Renal cortex interstitium (tissue), 15 donors: ENCODE measurements at places on chromosomes 1 and 21. TPM values are rescaled to one million over a fixed set of nuclear protein-coding genes. Genes with fewer than 3 reads are reported as not detected.

DNA sequence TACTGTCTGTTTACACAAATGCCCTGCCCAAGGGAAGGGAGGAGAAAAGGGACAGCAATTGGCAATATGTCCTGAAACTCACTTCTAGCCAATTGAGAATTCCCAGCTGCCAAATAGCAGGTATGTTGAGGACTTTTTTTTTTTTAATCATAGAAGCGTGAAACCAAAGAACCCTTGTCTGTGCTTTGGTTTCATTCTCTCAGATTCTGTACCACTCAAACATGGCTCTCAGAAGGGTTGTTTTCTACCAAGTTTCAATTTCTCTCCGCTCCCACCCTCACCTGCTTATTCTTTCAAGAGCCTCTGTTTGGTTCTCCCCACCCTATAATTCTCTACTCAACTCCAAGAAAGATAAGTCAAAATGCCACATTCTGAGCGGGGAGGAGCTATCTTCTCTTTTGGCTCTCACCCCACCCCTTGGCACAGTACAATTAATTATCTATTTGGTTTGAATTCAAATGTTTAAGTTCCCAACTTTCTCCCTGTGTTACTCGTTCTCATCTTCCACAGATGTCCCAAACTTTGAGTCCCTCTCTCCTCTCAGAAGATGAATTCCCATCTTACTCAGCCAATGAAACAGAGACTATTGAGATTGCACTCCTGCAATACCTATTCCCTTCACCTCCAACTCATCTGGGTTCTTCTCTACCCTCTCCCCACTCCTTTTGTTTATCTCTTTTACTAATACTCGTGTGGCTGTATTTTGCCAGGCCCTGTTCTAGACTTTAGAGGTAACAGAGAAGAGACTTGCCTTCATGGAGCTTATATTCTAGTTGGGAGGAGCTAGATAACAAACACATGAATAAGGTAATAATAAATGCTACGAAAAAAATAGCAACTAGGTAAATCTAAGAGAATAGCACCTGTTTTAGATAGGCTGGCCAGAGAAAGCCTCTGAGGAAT is 3.9 kb upstream of the TP53BP2 start:
- no peak for DNase-seq

DNA sequence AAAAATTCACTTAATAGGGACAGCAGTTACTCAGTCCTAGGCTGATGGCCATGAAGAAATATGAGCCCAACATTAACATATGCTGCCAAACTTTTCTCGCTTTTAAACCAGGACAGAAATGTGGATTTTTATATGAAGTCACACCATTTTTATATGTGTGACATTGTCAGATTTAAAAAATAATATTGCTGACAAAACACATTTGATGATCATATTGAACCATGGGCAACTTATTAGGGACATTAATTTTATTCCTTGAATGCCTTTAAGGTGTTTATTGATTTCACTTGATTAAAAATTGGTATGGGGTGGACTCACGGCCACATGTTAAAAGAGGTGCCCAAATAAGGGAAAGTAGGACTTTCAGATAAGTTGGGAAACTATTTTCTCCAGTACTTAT is 58.6 kb downstream of the RPRD2 start:
- DNase-seq = no peak

DNA sequence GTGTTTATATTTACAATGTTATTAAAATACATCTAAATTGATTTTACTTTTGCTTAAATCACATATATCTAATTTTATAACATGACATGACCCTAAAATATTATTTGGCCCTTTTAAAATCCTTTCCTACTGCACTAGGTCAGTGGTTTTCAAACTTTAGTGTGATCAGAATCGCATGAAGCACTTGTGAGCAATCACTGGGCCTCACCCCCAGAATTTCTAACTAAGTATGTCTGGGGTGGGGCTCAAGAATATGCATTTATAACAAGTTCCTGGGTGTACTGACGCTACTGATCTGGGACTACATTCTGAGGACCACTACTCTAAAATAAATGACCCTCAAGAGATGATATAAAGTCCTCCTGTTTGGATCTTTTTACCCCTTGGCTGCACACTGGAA is 8.8 kb downstream of the COL24A1 start:
- DNase-seq = no peak

GRCh38 chr1:245054105-245054504 is 100.7 kb upstream of the KIF26B start:
- no peak for DNase-seq

GRCh38 chr1:236741753-236742152 is 53.3 kb upstream of the MTR start:
- DNase-seq = no peak

DNA sequence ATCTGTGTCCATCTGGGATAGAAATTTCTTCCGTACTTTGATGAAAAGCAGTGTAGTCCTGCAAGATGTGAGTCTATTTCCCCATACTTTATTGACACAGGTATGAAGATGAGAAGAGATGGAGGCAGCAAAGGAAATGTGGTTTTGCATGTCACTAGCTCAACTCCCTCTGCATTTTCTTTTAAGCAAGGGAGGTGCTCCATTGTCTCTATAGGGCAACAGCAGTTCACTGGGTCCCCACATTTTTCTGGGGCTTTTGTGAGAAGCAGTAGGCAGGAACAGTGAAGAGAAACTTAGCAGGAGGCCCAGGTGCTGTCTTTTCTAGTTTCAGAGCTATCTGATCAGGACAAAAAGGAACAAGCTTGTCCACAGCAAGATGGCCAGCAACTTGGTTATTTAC is 37.1 kb downstream of the C21orf91 start:
- no peak for DNase-seq

DNA sequence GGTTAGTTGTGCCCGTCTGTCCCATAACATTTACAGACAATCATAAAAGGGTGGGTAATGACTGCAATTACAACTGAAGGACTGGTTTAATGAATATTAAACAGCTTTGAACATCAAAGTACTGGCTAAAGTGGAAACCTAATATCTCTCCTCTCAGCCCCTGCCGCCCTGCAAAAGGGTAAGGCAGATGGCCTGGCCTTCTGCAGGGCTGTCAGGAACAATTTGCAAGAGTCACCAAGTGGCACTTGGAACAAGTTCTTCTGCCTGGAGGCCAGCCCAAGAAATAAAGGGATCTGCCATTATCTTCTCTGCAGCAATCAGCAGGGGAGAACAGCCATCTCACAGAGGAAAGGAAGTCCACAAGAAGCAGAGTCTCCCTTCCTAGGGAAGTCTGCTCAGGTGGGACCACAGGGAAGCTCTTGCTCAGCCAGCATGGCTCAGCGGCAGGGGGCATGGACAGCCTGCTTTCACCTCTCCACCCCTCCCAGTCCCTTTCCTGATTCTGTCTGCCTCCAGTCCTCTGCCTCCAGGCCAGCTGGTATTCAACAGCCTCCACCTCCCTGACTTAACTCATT is 96.1 kb downstream of the TRABD2B start:
- no peak for DNase-seq

GRCh38 chr1:16172964-16173446 is 17.1 kb upstream of the EPHA2 start:
- no peak for DNase-seq

- no peak for DNase-seq
Measured at GRCh38 chr1:97457446-97458089, 463.3 kb downstream of the DPYD start.

- DNase-seq = no peak
Measured at GRCh38 chr21:18725653-18726052, 322.1 kb upstream of the TMPRSS15 start.

DNA sequence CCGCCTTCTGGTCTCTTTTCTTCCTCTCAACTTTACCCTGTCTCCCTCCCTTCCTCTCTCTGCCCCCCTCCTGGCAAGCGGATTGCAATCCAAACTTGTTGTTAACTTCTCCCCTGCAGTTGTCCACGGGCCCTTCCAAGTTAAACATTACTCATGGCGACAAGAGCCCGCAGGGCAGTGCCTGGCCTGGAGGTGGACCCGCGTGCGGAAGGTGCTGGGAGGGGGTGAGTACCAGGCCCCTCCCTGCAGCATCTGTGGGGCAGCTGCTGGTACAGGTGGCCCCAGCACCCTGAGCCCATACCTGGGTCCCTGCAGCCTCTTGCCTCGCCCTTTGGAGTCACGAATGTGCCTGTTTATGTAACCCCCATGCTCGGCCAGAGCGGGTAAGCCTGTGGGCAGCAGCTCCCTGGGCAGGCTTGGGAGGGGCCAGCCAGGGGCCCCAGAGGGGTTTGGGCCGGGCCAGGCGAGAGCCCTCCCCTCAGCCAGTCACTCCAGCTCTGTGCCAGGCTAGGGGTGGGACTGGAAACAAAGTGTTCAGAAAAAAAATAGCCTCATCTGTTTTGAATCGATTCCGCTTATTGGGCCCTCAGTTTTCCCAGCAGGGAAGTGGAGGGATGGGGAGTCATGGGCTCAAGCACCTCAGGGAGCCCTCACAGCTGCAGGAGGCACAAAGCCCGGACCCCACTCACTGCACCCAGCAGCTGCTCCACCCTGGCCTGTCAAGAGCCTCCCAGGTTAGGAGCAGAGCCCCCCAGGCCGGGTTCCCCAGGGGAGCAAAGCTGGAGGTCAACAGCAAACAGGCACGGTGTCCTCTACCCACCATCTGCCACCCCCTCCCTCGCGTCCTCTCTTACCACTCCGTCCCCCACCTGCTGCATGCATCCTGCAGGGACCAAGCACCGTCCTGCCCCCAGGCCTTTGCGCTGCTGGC is 14.0 kb upstream of the FAAP20 start:
- peak; percentile 59 for DNase-seq

GRCh38 chr21:32461503-32461902 is 49.0 kb downstream of the EVA1C start:
- DNase-seq = no peak

- DNase-seq = no peak
Measured at GRCh38 chr1:24383381-24383940, 30.1 kb downstream of the STPG1 start.

DNA sequence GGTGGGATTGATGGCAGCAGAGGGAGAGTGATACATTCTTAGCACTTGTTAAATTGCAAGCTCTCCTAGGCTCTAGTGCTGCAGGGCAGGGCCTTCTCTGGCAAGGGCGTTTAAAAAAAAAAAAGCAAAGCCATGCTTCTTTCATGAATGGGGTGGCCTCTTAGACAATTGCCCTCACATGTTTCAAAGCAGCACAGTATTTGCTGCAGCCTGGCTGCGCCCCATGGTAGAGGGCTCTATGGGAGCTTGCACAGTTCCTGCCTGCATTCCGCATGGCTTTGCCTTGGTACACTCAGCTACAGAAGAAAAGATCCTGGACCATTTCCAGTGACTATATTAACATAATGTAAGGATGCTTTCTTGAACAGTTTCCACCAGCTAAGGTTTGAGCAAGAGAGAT is 267.2 kb downstream of the ZNF648 start:
- DNase-seq = no peak

DNA sequence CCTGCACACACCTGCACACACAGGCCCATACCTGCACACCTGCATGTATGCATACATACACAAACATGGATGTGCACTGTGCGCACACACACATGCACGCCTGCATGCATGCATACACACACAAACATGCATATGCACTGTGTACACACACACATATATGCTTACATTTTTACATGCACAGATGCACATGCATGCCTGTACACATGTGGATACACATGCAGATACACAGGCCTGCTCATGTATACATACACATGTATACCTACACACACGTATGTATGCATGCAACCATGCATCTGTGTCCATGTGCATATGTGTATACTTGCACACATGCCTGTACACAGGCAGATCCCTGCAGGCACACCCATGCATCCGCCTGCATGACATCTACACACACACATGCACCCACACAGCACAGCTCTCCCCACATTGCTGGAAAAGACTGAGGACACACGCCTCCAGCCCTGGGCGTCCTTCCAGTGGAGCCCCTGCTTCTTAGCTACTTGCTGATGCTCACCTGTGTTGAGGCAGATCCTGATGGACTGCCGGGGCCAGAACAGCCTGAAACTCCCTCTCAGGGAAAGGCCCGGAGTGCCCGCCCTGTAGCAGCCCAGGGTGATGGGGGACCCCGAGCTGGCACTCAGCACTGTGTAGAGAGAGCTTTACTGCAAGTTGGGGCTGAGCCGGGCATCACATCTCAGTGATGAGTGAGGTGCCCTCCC is 28.6 kb downstream of the KRTAP10-1 start:
- no peak for DNase-seq

DNA sequence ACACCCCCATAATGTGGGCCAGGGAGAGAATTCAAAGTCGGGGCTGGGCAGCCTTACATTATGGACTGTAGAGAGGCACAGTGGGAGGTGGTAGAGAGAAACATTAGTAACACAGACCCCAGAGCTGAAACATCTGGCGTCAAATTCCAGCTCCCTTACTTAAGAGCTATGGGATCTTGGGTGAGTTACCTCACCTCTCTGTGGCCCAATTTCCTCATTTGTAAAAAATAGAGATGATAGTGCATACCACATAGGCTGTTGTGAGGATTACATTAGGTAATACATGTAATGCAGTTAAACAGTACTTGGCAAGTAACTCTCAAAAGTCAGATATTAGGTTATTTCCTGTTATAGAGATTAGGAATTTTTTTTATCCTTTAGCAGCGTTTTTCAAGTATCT is 160.5 kb upstream of the KIAA0040 start:
- no peak for DNase-seq

- DNase-seq = no peak
Measured at GRCh38 chr1:234549447-234550021, 60.4 kb downstream of the IRF2BP2 start.

GRCh38 chr1:59072583-59072947 is 224.3 kb upstream of the FGGY start:
- no peak for DNase-seq

DNA sequence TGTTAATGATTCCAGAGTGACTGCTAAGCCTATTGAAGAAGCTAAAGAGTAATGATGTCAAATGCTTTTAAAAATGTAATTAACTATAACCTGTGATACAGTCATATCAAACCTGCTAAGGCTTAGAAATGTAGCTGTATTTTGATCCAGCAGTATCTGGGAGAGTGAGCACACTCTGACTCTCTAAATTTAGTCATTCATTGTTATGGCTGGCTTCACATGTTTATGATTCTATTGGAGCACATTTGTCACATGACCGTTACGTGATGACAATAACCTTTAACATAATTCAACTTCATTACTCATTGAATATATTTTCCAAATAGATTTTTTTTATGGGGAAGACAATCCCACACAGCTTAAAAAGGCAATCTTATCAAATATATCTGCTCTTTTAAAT is 587.1 kb downstream of the LMO4 start:
- no peak for DNase-seq

GRCh38 chr1:150626150-150626549 is 3.3 kb downstream of the ENSA start:
- no peak for DNase-seq

- DNase-seq = no peak
Measured at GRCh38 chr1:10328180-10328963, 70.5 kb upstream of the PGD start.

GRCh38 chr1:59669752-59670312 is 144.9 kb upstream of the HOOK1 start:
- no peak for DNase-seq

Gene SH2D1B
- polyA plus RNA-seq = 0.11 TPM

Gene UTS2
- polyA plus RNA-seq = not detected

Gene NGF
- polyA plus RNA-seq = 1.1 TPM

Gene MCOLN2
- polyA plus RNA-seq = 1.6 TPM

Gene YY1AP1
- polyA plus RNA-seq = 75.7 TPM

Gene FCGR3B
- polyA plus RNA-seq = 1.1 TPM

Gene NT5C1A
- polyA plus RNA-seq = 0.30 TPM

Gene PGLYRP4
- not detected for polyA plus RNA-seq

Gene TMIGD3
- polyA plus RNA-seq = 1.0 TPM

Gene CLDN14
- polyA plus RNA-seq = 4.5 TPM

Gene CLEC20A
- polyA plus RNA-seq = 0.47 TPM
